ENCODE measurements at places on chromosomes 1 and 21.

DNA sequence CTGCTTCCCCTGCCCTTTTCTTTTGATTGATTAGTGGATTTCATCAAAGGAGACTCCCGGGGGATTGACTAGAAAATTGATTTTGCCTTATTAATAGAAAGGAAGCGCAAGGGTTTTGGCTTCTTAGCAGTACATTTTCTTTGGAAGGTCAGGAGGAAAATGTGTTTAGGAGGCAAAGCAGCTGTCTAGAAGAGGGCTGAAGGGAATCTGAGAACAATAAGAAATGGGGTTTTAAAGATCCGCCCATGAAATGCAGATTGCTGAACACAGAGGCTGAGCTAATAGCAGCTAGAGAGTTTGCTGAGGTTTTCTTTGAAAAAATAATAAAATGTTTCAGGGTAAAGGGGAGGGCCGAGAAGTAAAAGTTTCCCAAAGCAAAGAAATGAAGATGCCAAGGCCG lies 4.9 kb downstream of the SERTAD4 start:
- no peak for DNase-seq

DNA sequence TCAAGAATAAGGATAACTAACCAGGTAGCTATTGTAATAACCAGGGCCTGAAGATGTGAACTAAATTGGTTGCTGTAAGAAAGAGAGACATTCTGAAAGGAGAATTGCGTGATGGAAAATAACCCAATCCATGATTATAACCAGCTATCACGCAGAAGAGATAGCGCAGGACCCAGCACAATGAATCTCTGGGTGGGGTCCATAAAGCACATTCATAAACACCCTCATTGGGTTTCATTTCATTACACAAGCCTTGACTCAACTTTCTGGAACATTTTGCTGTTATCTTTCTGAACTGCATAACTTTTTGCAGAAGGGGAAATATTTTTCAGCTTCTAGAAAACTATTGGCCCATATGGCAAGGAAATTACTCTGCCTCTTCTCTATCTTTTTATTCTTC lies 45.3 kb upstream of the CDC7 start:
- peak; percentile 22 for DNase-seq

GRCh38 chr21:37101384-37101783 lies 28.3 kb downstream of the TTC3 start:
- no peak for DNase-seq

GRCh38 chr1:101017448-101017847 lies 8.1 kb downstream of the DPH5 start:
- no peak for DNase-seq

Measured in vagina (tissue), 2 donors.